ENCODE measurements at places on chromosomes 11 and 22.

DNA sequence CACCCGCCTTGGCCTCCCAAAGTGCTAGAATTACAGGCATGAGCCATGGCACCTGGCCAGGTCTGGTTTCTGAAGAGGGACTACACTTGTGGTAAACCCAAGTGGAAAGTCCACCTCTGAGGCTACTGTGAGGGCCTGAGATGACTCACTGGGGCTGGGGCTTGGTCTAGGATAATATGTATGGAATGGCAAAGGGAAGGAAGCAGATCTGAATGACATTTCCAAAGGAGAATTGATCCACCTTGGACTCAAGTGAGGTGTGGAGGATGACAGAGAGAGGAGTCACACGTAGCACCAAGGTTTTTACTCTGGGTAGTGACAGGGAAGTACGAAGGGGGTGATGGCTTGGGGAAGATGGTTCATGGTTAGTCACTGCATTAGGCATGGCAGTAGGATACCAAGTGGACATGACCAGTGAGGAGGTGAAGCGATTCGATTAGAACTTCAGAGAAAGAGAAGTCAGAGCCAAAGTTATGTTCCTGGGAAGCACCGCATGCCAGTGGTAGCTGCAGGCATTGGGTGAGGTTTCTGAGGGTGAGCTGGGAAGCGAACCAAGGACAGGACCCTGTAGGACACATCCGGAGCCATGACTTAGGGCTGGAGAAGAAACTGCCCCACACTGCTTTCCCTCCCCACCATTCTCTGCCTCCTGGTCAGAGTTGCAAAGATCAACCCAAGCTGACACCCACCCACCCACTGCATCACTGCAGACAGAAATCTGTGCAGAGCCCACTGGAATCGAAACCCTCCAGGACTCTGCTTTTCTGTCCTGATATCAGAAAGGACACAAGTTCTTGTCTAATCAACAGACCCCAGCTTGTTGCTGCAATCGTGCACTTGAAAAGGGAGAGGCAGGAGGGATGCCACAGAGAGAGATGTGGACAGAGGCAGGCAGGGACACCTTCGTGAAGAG, 13.0 kb upstream of the BCL9L start:
- DNase-seq: no peak

DNA sequence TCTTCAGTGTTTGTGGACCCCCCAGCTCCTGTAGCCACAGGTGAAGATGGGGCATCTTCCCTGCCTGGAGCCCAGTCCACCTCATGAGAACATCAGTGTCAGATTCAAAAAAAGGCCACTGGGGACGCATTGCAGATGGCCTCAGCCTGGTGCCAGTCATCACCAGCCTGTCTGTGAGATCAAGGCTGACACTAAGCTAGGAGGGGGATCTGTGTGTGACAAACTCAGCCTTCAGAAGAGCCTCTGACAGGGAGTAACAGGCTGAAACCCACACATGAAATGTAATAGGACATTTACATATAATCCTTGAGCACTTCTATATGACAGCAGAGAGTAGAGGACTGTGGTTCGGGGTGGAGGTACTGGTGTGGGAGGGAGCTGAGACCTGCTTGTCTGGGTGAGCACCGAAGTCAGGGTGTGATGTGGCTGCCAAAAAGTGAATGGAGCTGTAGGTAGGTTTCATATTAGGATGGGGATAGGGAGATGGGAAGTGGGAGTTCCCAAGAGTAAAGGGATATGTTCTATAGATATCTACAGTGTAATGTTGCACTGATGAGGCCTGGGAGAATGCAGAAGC, 20.5 kb upstream of the CCDC134 start:
- no peak for DNase-seq

DNA sequence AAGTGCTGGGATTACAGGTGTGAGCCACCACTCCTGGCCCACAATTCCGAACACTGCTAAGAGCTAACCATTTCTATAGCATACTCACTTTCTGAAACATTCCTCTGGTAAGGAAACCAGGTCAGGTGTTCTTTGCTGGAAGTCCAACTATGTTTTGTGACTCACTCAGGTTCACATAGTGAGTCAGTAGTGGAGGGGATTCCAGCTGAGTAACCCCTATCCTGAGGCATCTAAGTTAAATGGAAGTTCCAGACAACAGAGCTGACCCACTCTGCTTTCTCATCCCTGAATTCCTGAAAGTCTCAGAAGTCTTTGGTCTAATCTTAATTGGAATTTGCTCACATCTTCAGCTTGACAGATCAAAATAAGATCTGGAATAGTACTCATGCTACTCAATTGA, 3.0 kb upstream of the CHRNA10 start:
- DNase-seq: no peak

- no peak for DNase-seq
These were observed 14.0 kb downstream of the RPS6KA4 start for GRCh38 chr11:64372802-64373597.

GRCh38 chr11:117121176-117121575, 22.9 kb upstream of the PAFAH1B2 start:
- DNase-seq: no peak

DNA sequence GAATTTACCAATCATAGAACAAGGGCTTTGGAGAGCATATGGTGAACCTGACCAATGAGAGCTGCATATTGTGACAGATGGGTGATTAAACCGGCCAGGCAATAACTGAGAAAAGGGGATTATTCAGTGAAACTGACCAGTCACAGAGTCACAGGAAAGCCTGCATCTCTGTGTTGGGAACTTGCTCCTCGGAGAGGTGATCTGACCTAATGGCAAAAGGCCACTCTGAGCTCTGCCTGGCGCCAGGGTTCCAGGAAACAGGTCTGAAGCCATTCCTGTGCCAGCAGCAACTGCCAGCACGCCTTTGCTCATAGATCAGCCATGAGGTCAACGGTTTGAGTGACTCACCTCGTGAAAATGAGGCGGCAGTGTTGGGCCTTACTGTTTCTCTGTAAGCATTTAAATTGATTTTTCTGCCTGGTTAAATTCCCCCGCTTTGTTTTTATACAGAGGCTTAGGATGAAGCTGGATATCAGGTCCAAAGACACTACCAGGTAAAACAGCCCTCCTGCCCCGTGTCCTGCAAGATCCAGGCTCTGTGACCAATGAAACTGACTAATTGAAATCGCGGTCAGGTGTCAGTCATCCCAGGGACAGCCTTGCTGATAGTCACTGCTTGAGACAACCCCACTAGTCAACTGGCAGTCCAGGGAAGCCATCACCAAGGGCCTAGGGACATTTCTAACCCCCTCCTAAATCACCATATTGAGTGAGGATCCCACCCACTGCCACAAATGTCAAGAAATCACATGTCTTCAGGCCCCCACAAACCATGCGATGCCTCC, 35.8 kb upstream of the MYOD1 start:
- DNase-seq: no peak

DNA sequence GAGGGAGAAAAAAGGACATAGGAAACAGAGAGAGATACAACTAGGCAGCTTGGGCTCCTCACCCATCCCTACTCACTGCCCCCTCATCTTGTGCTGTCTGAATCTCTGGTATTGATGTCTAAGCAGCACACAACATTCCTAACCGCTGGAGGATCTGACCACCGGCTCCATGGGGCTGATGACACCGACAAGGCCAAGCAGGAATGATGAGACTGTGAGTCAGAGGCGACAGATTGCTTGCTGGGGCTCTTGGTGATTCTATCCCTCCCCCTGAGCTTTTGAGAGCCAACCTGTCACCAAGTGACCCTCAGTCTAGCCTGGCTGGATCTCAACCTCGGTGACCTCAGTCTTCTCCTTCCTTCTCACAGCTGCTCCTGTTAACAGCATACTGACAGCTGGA, 13.8 kb downstream of the PAMR1 start:
- no peak for DNase-seq

DNA sequence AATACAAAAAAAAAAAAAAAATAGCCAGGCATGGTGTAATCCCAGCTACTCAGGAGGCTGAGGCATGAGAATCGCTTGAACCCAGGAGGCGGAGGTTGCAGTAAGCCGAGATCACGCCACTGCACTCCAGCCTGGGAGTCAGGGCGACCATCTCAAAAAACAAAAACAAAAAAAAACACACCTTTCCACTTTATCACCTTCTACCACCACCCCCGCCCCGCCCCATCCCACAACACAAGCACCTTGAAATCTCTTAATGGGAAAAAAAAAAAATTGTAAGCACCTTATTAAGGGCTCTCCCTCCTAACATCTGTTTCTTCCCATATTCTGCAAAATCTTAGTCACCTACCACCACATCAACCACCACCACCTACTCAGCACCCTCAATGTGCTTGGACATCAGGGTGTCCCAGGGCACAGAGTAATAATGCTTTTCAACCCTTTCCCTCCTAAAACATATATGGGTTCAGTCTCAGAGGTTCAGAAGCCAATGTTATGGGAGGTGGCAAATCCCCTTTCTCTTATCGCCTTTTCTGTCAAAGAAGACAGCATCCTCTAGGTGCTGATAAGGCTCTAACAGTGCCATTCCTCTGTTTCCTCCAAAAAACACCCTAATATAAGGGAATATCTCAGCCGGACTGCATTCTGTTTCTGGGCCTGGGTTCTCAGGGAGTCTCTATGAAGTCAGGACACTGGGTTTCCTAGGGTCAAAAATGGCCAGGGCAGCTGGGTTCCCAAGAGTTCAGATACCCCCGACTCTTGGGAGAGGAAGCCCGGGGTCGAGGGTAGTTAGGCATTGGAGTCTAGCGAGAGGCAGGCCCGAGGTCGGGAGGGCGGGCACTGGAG, 718 bp downstream of the INTS5 start:
- no peak for DNase-seq

GRCh38 chr11:73671701-73672100, 25.3 kb downstream of the PLEKHB1 start:
- DNase-seq: no peak

GRCh38 chr11:67098799-67099429, 20.1 kb upstream of the KDM2A start:
- DNase-seq: no peak

- no peak for DNase-seq
These were observed 47.2 kb upstream of the SYT7 start for GRCh38 chr11:61627850-61628661.

DNA sequence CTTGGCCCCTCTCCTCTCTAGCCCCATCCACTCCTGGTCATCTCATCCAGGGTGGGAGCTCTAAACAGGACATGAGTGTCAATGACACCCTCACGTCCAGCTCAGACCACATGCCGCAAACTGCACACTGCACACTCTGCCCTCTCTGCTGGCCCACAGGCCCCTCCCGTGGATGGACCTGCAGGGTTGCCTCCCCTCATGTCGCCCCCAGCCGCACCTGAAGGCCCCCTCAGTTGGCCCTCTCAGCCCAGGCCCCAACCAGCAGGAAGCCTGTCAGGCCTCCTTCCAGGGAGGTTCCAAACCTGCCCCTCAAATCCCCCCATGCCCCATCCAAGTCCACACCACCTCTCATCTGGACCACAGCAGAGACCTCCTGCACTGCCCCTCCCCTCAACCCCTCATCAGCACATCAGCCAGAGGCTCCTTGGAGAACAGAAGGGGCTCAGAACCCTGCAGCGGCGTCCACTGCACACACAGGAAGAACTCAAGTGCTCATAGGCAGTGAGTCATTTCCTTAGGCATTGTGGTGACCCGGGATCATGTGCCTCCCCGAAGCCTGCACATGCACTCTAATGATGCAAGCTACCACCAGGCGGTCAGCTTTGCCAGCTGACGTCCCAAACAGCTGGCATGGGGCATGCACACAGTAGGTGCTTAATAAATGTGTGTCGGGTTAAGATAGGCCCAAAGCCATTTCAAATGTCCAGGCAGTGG, 12.9 kb upstream of the CDKN1C start:
- DNase-seq: peak; percentile 23

DNA sequence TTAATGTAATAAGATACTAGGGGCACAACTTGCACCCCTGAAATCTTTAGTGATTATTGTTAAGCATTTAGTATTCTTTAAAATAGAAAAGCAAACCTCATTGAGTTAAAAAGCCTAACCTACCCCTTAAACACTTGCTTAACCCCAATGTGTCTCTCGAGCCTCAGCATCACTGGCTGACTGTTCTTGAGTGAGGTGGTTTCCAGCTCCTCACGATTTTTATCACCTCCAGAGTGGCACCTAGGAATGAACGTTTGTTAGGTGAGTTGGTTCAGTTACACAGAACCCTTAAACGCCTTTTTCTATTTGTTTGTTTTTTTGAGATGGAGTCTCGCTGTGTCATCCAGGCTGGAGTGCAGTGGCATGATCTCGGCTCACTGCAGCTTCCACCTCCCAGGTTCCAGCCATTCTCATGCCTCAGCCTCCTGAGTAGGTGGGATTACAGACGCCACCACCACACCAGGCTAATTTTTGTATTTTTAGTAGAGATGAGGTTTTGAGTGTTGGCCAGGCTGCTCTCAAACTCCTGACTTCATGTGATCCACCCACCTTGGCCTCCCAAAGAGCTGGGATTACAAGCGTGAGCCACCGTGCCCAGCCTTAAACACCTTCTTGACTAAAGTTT, 13.7 kb downstream of the YWHAH start:
- no peak for DNase-seq

DNA sequence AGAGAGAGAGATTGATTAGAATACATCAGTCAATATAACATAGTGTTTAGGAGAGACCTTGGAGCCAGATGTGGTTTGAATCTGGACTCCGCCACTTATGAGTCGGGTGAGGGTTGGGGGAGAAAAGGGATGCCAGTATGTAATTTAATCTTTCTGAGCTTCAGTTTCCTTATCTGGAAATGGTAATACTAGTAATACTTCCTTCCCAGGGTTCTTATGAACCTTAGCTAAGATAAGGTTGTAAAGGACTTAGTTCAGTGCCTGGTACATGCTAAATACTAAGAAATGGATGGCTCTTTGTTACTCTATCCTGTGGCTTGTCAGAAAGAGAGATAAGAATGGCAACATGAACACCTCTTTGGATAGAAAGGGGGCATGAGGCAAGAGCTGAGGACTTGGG, 226.1 kb upstream of the NARS2 start:
- DNase-seq: no peak

GRCh38 chr22:29245626-29246385, 22.0 kb downstream of the RHBDD3 start:
- peak; percentile 35 for DNase-seq

GRCh38 chr11:34204396-34205279, 99.2 kb downstream of the NAT10 start:
- no peak for DNase-seq

DNA sequence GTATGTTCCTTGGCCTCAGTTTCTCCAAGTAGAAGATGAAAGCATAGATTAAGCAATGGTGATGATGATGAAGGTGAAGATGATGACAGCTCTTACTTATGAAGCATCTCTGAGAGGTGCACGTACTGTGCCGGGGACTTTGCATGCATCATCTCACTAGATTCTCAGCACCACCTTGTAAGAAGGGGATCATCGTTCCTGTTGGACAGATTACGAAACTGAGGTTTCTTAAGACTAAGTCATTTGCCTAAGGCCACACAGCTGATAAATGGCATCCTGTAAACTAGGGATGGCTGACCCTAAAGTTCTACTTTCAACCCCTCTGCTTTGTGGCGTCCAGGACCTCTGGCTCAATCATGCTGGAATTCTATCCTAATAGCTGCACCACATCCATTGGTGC, 8.7 kb downstream of the MS4A15 start:
- no peak for DNase-seq

GRCh38 chr11:108197351-108197750, 25.1 kb downstream of the NPAT start:
- no peak for DNase-seq

Data from activated naive CD8-positive, alpha-beta T cell treated with anti-CD3 and anti-CD28 coated beads, Interleukin-2, amount 50 U/mL, for 16 hours (primary cell).